ENCODE measurements at places on chromosomes 12 and 14.
A peak's percentile ranks its signal among the peaks of the same experiment; 100 is the strongest.

- DNase-seq = no peak
Measured at GRCh38 chr12:80838024-80838658, 99.6 kb downstream of the LIN7A start.

DNA sequence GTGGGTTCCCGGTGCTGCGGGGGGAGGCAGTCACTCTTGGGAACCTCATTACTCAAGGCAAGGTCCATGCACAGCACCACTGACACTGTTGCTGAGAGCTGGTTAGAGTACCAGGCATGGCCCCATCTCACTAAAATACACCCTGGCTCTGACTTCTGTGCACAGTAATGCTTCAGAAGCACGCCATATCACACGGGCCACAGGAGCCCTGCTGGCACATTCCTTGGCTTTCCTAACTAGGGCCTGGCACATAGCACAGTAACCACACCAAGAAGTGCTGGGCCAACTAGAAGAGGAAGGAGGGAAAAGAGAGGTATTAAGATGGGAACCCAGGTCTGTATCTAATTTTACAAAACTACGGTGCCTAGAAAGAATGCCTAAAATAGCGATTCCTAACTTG is 13.5 kb upstream of the RAB35 start:
- DNase-seq = no peak

- no peak for DNase-seq
Measured at GRCh38 chr14:32393119-32393518, 64.0 kb downstream of the AKAP6 start.

DNA sequence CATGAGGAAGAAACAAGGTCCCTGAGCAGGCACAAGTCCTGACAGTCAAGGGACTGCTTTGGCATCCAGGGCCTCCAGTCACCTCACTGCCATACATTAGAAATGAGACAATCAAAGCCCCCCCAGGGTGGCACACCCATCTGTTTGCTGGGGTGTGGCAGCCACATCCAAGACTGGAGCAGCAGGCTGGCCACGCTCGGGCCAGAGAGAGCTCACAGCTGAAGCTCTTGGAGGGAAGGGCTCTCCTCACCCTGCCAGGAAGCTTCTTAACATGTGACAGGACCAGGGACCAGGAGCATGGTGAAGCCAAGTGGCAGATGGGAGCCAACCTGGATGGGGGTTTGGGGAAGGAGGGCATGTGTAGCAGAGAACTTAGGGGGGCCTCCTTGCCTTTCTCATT is 10.0 kb downstream of the CACNB3 start:
- no peak for DNase-seq

DNA sequence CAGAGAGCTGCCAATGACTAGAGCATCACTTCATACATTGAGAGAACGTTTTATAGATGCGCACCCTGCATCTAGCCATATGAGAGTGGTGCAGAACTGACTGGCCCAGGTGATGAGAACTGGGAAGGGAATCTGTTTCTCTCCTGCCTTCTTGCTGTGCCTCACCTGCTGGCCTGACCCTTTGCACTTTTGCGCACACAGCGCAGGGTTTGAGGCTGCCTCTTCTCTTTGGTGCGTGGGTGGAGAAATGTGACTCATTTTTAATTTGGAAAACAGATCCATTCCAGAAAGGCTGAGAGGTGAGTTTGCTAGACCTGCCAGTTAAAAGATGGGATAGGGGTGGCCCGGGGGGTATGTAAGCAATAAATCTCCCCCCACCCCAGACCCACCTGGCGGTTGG is 453 bp upstream of the ESRRB start:
- no peak for DNase-seq

DNA sequence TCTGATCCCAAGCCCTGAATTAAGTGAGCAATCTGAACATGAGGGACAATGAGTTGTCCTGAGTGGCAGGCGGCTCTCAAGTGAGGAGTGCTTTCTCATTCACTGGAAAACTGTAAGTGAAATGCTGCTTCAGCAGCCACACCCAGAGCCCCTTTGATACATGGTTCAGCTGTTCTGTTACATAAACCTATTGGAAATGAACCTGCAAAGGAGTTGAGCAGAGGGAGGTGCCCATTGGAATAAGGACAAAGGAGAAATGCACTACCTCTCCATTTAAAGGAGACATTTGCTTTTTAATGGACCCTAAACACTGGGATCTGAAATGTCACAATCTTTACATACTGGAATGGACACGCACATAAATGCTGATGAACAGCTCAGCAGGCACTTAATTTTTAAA is 169.9 kb downstream of the CACNA1C start:
- DNase-seq = no peak

DNA sequence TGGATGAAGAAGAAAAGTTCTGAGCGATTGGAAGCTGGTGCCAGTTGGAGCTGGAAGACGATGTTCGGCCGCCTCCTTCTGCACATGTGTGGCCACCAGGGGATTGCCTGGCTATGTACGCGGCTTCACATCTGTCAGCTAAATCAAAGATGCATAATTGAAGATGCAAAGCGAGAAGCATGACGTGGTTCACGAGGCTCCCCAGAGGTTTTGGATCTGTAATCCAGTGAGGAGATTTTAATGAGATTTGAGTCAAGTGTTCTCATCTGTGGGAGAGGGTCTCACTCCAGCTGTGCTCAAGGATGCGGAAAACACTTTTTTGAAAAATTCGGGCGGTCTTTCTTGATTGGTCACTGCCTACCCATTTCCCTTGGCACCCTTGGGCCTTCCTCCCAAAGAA is 94.6 kb downstream of the PAX9 start:
- DNase-seq = no peak

- no peak for DNase-seq
Measured at GRCh38 chr12:130451001-130451930, 113.6 kb downstream of the PIWIL1 start.

- no peak for DNase-seq
Measured at GRCh38 chr12:94714378-94715114, 64.2 kb upstream of the TMCC3 start.

- DNase-seq = peak; percentile 53
Measured at GRCh38 chr12:67456431-67456901, 187.3 kb downstream of the CAND1 start.

- DNase-seq = no peak
Measured at GRCh38 chr14:72521045-72521444, 372.9 kb downstream of the DPF3 start.

DNA sequence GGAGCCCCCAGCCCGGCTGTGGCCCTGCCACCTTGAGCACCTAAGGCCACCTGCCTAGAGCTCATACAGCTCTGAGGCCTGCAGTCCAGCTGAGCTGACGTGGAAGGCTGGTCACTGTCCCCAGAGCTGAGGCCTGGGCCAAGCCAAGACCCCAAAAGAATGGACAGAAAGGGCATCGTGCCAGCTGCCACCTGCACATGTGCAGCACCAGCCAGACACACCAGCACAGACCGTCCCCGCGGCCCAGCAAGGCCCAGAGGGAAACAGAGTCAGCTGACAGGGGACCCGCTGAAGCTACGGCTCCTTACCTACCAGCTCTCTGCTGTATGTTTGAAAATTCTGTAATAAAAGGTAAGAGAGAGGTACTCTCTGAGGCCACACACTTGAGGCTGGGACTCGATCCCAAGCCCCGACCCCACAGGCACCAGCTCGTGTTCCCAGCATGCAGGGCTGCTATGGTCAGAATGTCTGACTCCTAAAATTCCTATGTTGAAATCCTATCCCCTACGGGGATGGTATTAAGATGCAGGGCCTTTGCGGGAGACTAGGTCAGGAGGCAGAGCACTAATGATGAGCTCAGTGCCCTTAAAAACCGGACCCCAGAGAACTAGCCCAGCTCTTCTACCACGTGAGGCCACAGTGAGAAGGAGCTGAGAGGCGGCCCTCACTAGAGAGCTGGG is 25.4 kb downstream of the BRF1 start:
- DNase-seq = peak; percentile 37

DNA sequence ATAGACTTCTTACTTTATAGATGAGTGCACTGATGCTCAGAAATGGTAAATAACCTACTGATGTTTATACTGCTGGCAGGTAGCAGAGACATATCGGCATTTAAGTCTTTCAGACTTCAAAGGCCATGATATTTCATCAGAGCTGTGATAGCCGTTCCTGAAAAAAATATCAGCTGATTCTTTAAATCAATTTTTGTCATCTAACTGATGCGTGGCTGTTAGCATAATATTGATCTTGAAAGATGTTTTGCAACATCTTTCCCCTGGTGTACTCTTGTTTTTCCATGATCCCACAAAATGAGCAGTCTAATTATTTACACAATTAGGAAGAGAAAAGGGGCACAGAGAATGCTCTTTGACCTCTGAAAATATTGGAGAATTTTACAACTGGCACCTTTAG is 1.6 kb upstream of the SLCO1B1 start:
- DNase-seq = no peak

All from AG04449 (cell line).